ENCODE measurements at places on chromosomes 6 and 20. TPM values are rescaled to one million over a fixed set of nuclear protein-coding genes. Genes with fewer than 3 reads are reported as not detected.

The PDYN gene
- polyA plus RNA-seq: not detected

The TSBP1 gene
- not detected for polyA plus RNA-seq

The DACT2 gene
- polyA plus RNA-seq: 2.1 TPM

The SSTR4 gene
- not detected for polyA plus RNA-seq

The LY6G6C gene
- polyA plus RNA-seq: 0.33 TPM

The RIMS4 gene
- 10.1 TPM for polyA plus RNA-seq

The GRIK2 gene
- 1.9 TPM for polyA plus RNA-seq
